Activated naive CD4-positive, alpha-beta T cell treated with anti-CD3 and anti-CD28 coated beads for 36 hours (primary cell): ENCODE measurements at places on chromosomes 16 and 17. TPM values are rescaled to one million over a fixed set of nuclear protein-coding genes. Genes with fewer than 3 reads are reported as not detected.

The CLEC18A gene
- 0.17 TPM for total RNA-seq

The CORO6 gene
- 27.3 TPM for total RNA-seq

The CES5A gene
- not detected for total RNA-seq

The ABHD15 gene
- total RNA-seq, result 4.0 TPM

The ARHGAP27 gene
- 39.5 TPM for total RNA-seq

The PRPF8 gene
- total RNA-seq, result 479 TPM

The HS3ST2 gene
- not detected for total RNA-seq

The MYOCD gene
- total RNA-seq, result not detected

The CHST4 gene
- total RNA-seq, result not detected

The TBC1D3I gene
- total RNA-seq, result not detected

The EVI2A gene
- 22.5 TPM for total RNA-seq

The TPSAB1 gene
- not detected for total RNA-seq

The GAST gene
- not detected for total RNA-seq

The EVI2B gene
- 9.9 TPM for total RNA-seq

The ALOX15 gene
- not detected for total RNA-seq

The DBNDD1 gene
- total RNA-seq, result 0.60 TPM

The GSDMA gene
- not detected for total RNA-seq

The DHRS7C gene
- not detected for total RNA-seq

The TMED6 gene
- 0.86 TPM for total RNA-seq

The AIPL1 gene
- not detected for total RNA-seq

The SULT1A2 gene
- total RNA-seq, result 0.40 TPM

The MARVELD3 gene
- total RNA-seq, result not detected

The MT1H gene
- 7.4 TPM for total RNA-seq

The GCGR gene
- not detected for total RNA-seq

The CCDC200 gene
- total RNA-seq, result not detected

The PRAC1 gene
- total RNA-seq, result not detected

The C17orf113 gene
- 0.20 TPM for total RNA-seq

The UTS2R gene
- not detected for total RNA-seq

The ASGR1 gene
- 0.64 TPM for total RNA-seq

The USP36 gene
- total RNA-seq, result 65.3 TPM

The CIAPIN1 gene
- total RNA-seq, result 31.0 TPM

The INO80E gene
- 65.4 TPM for total RNA-seq

The LRRC75A gene
- total RNA-seq, result 0.79 TPM

The SGCA gene
- not detected for total RNA-seq

The AP1G1 gene
- total RNA-seq, result 59.3 TPM

The ZNF785 gene
- total RNA-seq, result 11.9 TPM

The NOB1 gene
- 114 TPM for total RNA-seq

The PPY gene
- not detected for total RNA-seq

The EPX gene
- not detected for total RNA-seq

The MAP2K6 gene
- total RNA-seq, result 2.7 TPM

The ACSM2A gene
- total RNA-seq, result not detected

The NOD2 gene
- 1.2 TPM for total RNA-seq

The FN3K gene
- 1.3 TPM for total RNA-seq

The TP53TG3C gene
- not detected for total RNA-seq

The MT1A gene
- total RNA-seq, result not detected
